ENCODE measurements at places on chromosomes 3 and 15.

- DNase-seq, result no peak
Observed at GRCh38 chr3:169170456-169170855, 493.1 kb downstream of the MECOM start.

DNA sequence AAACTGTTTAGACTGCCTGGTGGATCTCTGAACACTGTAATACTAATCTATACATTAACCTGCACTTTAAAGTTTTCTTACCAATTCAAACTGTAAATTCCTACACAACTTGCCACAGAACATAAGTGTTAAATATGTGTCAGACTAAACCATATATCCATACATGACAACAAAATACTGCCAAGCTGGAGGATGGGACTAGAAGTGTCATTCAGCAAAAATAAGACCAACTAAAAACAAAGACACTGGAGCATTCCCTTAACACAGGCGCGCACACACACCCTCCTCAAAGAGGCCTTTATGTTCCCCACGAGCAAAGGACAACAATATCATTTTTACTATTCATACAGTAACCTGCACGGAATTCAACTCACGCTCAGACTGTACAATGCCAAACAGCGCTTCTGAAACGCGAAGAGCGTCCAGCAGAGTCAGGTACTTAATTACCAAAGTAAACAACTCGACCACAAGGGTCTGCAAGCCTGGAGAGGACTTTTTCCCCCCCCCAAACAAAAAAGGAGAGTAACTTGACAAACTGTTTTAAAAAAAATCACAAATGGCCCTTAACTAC, 1.1 kb downstream of the DCUN1D1 start:
- no peak for DNase-seq

DNA sequence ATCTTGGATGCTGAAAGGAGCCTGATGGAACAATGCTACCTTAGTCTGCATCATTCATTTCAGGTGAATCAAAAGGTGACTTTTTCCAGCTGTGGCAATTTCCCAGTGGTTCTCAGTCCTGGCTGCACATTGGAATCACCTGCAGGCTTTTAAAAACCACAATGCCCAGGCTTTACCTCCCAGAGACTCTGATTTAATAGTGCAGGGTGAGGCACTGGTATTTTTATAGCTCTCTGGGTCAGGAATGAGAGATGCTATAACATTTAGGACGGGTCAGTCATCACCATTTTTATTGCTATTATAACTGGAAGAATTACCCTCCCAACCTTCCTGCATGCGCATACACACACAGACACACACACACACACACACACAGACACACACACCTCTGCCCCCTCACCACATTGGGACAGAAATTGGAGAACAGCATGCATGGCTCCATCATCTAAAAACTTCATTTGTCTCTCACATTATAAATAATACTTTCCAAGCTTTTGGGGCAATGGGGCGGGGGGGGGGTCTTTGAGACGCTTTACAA, 41.1 kb downstream of the LARP6 start:
- DNase-seq, result no peak

DNA sequence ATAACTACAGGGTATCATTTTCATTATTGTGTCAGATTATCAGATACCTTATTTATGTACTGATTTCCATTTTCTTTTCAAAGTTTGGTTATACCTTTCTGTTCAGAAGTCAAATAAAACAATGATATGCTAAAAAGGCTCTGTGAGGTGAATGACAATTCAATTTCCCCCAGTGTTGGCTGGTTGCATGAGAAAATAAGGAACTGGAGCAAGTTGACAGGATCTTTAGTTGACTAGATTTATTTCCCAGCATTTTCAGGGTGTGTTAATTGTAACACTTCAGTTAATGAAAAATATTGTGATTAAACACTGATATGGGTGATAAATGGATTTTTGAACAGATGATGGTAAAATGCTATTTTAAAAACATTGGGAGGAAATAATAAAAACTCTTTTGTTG, 122.8 kb upstream of the FAM3D start:
- DNase-seq, result no peak

- DNase-seq, result no peak
Observed at GRCh38 chr3:122076491-122077292, 21.5 kb downstream of the CD86 start.
